Hematopoietic multipotent progenitor cell treated with erythropoietin and hydrocortisone succinate and interleukin-3 and kit ligand, for 6 days (in vitro differentiated cells): ENCODE measurements at places on chromosomes 6 and 20.

- DNase-seq = no peak
Observed at GRCh38 chr6:142542704-142543233, 241.0 kb downstream of the ADGRG6 start.

GRCh38 chr6:111692327-111693164, 86.9 kb upstream of the TRAF3IP2 start:
- no peak for DNase-seq

DNA sequence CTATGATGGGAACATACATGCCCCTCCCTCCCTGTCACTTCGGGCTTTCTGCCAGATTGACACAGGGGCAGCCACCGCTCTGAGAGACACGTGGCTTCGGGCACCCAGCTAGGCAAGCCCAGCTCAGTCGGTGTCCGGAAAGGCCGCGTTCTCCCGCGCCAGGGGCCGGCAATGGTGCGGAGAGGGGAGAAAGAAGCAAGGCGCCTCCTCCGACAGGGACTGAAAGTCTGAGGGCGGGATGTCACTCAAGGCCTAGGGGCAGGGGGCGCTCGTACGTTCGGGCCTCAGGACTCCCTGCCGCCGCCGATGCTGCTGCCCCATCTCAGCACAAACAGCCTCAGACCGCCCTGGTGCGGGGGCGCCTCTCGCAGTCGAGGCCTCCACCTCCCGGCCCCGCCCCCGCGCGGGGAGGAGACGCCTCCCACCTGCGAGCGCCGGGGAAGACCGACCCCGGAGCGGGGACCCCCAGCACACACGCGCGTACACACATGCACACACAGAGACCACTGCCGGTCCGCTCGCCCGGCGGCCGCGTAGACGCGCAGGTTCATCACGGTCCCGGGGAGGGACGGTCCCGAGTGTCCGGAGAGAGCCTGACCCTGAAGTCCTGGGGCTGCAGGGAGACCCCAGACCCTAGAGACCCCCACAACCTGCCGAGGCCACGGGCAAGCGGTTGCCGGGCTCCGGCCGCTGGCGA, 1.9 kb downstream of the GRM4 start:
- DNase-seq = peak; percentile 71

DNA sequence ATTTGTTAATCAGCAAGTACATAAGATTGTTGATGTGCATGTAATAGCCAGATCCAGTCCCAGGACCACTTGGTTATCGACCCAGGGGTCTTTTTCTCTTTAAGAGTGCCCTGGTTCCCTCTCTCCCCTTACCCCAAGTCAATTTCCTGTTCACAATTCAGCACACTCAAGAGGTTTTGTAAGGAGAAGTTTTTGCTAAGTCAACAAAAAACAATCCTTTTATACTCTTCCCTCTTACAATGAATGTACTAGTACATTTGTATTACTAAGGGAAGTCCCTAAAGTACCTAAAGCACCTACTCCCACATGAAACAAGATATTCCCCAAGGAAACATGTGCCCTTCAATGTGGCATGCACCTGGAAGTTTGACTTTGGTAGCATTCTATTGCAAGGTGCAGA, 1.6 kb upstream of the NT5DC1 start:
- DNase-seq = peak; percentile 1

GRCh38 chr6:167711768-167712730, 114.7 kb upstream of the AFDN start:
- no peak for DNase-seq
